ENCODE measurements at places on chromosomes 1 and 21. TPM values are rescaled to one million over a fixed set of nuclear protein-coding genes. Genes with fewer than 3 reads are reported as not detected.

The PTBP2 gene
- 6.6 TPM for total RNA-seq

The RGS8 gene
- total RNA-seq = not detected

The CELA2B gene
- total RNA-seq = not detected

The AQP10 gene
- not detected for total RNA-seq

The SH3D21 gene
- total RNA-seq = 2.7 TPM

The HPDL gene
- total RNA-seq = 3.8 TPM

The CDC14A gene
- 2.4 TPM for total RNA-seq

The NBPF6 gene
- not detected for total RNA-seq

The ASCL5 gene
- 0.16 TPM for total RNA-seq

The LRP8 gene
- total RNA-seq = 31.9 TPM

The FNBP1L gene
- 26.6 TPM for total RNA-seq

The GPR52 gene
- not detected for total RNA-seq

The PCP4L1 gene
- 0.06 TPM for total RNA-seq

The USP24 gene
- total RNA-seq = 13.4 TPM

The FAM167B gene
- 0.45 TPM for total RNA-seq

The PPM1J gene
- total RNA-seq = 0.79 TPM

The CYP4Z1 gene
- total RNA-seq = not detected

The GPR61 gene
- not detected for total RNA-seq

The BMP8B gene
- 5.2 TPM for total RNA-seq

The AADACL4 gene
- total RNA-seq = not detected

The FNDC5 gene
- 0.20 TPM for total RNA-seq

The MRAP gene
- total RNA-seq = not detected

The KRTAP21-2 gene
- not detected for total RNA-seq

The SPRR1A gene
- not detected for total RNA-seq

The KLHDC8A gene
- total RNA-seq = 0.71 TPM

The COL24A1 gene
- total RNA-seq = 0.05 TPM

The MPL gene
- 0.16 TPM for total RNA-seq

The B3GALT6 gene
- total RNA-seq = 19.0 TPM

The ACOT7 gene
- 104 TPM for total RNA-seq

The OR2AK2 gene
- total RNA-seq = not detected

The ZNF670 gene
- 4.3 TPM for total RNA-seq

The CLCA1 gene
- not detected for total RNA-seq

The PTPN7 gene
- 0.05 TPM for total RNA-seq

The LMOD1 gene
- not detected for total RNA-seq

The LEMD1 gene
- total RNA-seq = not detected

The KPRP gene
- total RNA-seq = not detected

The CFAP45 gene
- 0.55 TPM for total RNA-seq

The LCE1A gene
- not detected for total RNA-seq

The PLD5 gene
- total RNA-seq = 2.2 TPM

The SIK1 gene
- total RNA-seq = 16.4 TPM

The CFAP74 gene
- 0.06 TPM for total RNA-seq

The RAB25 gene
- total RNA-seq = not detected

The RCAN3 gene
- 13.8 TPM for total RNA-seq

The ADORA1 gene
- total RNA-seq = 0.56 TPM

The KCNQ4 gene
- total RNA-seq = 0.38 TPM

The LCE1D gene
- not detected for total RNA-seq

The C4BPA gene
- 0.50 TPM for total RNA-seq

The ARHGEF19 gene
- total RNA-seq = 5.7 TPM

The SUSD4 gene
- 0.62 TPM for total RNA-seq
